Endothelial cell of umbilical vein (primary cell): ENCODE measurements at places on chromosomes 3 and 15.

DNA sequence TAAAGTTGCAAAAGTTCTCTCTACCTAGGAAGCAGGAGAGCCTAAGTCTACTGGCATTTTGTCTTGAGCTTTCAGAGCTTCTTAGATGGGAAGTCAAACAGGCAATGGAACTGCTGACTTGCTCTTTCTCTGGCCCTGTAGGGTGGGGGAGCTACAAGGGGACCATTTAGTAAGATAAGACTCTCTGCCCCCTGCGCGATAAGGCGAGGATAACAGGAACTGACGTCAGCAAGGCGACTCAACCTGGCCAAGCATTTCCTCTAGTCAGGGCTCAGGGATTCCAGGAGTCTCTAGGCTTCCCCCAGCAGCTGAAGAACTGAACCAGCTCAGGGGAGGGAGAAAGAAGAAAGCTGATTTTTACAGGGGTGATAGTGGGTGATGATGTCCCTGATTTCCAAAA, 5.8 kb downstream of the RARB start:
- peak; percentile 95 for DNase-seq

DNA sequence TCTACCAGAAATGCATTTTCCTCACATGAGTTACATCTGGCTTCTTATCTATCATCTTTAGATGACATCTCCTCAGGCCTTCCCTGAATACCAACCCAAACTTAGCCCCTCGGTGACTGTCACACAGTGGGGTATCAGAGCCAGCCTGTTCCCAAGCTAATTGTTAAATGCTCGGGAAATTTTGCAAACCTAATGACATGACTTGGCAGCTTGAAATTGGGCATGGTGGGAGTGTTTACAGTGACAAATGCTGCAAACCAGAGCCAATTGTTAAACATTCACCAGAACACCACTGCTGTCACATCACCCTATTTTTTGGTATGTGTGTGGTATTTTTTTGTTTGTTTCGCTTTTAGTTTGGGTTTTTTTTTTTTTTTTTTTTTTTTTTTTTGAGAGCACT, 130.8 kb downstream of the HCN4 start:
- no peak for DNase-seq

GRCh38 chr3:181250714-181251113, 261.2 kb upstream of the DNAJC19 start:
- DNase-seq, result no peak

DNA sequence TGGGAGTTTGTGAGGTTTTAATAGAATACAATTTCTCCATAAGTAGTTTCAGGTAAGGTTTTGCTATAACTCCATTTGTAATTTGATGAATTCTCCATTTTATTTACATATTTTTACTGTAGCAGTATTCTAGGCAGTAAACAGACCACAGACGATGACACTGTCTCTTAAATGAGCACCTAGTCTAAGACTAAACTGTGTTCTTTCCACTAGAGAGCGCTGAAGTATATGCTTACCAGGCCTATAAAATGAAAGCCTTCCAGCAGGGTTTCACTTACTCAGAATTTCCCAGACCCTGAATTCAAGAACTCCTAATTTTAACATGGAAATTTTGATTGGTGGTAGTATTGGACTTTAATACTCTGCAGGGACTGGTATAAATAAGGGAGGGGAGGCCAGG, 41.6 kb downstream of the POLG start:
- DNase-seq, result no peak

DNA sequence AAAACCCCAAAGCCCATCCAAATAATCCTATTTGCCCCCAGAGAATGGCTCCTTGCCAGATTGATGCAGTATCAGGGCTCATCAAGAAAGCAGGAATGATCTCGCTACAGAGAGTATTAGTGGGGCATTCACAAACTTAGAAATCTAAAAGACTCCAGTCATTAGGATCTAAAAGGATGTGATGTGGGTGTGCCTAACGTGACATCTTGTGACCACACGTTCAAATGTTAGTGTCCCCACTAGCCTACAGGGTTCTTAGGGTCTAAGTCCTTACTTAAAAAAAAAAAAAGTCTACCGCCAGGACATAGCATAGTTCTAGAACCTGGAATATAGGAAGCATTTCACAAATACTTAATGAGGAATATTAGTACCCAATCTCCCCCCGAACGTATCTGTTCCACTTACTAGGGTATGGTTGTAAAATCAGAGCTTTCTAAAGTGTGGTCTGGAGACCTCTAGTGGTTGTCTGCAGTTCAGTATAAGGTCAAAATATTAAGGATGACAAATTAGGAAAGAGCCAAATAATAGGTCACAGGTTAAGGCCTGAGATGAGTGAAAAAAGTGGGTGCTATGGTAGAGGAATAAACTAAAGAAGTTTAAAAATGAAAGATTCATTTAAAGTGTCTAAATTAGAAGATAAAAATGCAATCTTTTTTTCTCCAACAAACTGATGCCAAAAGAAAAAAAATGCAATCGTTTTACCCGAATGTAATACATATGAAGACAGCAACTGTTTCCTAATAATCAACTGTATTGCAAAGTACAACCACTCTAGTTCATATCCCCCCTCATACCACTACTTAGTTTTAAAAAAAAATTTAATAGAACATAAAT, 4.2 kb upstream of the CHRM5 start:
- peak; percentile 44 for DNase-seq

GRCh38 chr3:134938029-134938525, 143.0 kb downstream of the EPHB1 start:
- no peak for DNase-seq
